ENCODE measurements at places on chromosomes 3 and 15. TPM values are rescaled to one million over a fixed set of nuclear protein-coding genes. Genes with fewer than 3 reads are reported as not detected.

GRCh38 chr15:62818691-62819090, 223.9 kb upstream of the TPM1 start:
- no peak for DNase-seq
- H3K27me3 ChIP-seq: no peaks in the 10 kb centered on the region
- H3K27ac ChIP-seq: no peak overlapping the region

GRCh38 chr15:90765966-90766365, 48.8 kb downstream of the BLM start:
- H3K27me3 ChIP-seq: no peaks in the 10 kb centered on the region
- no peak for DNase-seq
- no peak overlapping the region for H3K4me3 ChIP-seq
- H3K4me1 ChIP-seq: peaks cover 5% of the 10 kb centered on the region

AHSG gene
- total RNA-seq: not detected

GRCh38 chr3:25455441-25456132, 27.5 kb downstream of the RARB start:
- H3K4me3 ChIP-seq: no peak overlapping the region
- H3K27ac ChIP-seq: no peak overlapping the region
- H3K27me3 ChIP-seq: peaks cover 12% of the 10 kb centered on the region

DNA sequence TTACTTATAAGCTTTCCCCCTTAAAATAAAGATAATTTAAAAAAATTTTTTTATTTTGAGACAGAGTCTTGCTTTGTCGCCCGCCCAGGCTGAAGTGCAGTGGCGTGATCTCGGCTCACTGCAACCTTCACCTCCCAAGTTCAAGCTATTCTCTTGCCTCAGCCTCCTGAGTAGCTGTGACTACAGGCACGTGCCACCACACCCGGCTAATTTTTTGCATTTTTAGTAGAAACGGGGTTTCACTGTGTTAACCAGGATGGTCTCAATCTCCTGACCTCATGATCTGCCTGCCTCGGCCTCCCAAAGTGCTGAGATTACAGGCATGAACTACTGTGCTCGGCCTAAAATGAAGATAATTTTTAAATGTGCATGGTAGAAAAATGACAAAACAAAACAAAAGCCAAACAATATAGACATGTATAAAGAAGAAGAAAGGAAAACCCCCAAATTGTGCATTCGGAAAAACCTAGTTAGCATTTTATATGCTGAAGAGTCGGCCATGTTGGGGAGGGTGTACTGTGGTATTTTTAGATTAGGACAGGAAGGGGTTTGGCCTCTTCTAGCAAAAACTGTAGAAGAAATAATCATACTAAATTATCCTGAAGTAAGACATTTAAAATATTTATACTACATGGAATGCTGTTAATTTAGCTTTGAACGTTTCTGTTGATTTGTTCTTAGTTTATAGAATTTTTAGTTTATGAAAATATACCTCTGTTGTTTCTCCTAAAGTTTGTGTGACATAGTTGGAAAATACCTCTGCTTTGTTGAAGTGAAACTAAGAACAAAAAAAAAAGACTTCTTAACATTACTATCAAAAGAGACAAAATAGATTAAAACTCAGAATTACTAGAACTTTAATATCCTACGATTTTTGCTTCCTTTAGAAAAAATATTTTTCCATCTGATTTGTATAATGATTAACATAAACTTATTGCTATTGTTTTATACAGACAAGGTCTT, 7.4 kb downstream of the APPL1 start:
- no peak overlapping the region for H3K4me3 ChIP-seq
- no peak for DNase-seq
- H3K36me3 ChIP-seq: peaks cover 24% of the 10 kb centered on the region

LMAN1L gene
- 0.47 TPM for total RNA-seq

GRCh38 chr15:60520825-60521368, 42.0 kb upstream of the ICE2 start:
- no peak overlapping the region for H3K4me3 ChIP-seq
- peak; percentile 88 for DNase-seq
- H3K4me1 ChIP-seq: peaks cover 30% of the 10 kb centered on the region
- peaks cover 35% of the 10 kb centered on the region for H3K36me3 ChIP-seq
- H3K27me3 ChIP-seq: no peaks in the 10 kb centered on the region
- peak overlapping the region; percentile 44 for H3K27ac ChIP-seq

GAP43 gene
- total RNA-seq: not detected

DNA sequence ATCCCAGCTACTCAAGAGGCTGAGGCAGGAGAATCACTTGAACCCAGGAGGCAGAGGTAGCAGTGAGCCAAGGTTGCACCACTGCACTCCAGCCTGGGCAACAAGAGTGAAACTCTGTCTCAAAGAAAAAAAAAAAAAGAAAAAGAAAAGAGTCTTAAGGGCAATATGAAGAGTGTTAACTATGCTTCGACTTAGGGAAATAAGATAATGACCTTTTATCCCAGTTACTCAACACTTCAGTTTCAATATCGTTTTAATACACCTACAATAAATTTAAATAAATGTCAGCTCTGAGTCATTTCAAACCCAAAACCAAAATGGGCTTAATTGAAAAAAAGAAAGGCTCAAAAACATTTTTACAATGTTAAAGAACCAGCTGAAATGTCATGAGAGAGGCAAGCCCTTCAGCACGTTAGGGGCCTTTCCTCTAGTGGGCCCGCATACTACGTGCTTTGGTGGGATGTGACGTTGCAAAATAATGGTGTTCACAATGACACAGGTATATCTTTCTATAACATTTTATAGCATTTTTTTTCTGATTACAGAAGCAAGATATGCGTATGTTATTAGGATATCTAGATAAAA, 15.3 kb downstream of the FYCO1 start:
- DNase-seq: no peak
- peaks cover 92% of the 10 kb centered on the region for H3K36me3 ChIP-seq
- H3K4me1 ChIP-seq: peaks cover 93% of the 10 kb centered on the region
- H3K27ac ChIP-seq: peak overlapping the region; percentile 66
- no peak overlapping the region for H3K4me3 ChIP-seq

MESP2 gene
- not detected for total RNA-seq

All from activated CD8-positive, alpha-beta T cell treated with anti-CD3 and anti-CD28 coated beads, Interleukin-2, amount 10 ng/mL, durations not matched to agents 7 days and 5 days (primary cell).